ENCODE measurements at places on chromosomes 12 and 14.

DNA sequence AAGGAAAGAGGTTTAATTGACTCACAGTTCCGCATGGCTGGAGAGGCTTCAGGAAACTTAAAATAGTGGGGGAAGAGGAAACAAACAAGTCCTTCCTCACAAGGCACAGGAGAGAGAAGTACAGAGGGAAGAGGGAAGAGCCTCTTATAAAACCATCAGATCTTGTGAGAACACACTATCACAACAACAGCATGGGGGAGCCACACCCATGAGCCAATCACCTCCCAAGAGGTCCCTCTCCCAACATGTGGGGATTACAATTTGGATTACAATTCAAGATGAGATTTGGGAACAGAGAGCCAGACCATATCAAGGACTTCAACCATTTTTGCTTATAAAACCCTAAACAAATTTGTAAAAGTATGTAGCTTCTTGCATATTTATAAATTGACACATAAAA lies 45.8 kb downstream of the SLCO1C1 start:
- no peak for DNase-seq

GRCh38 chr14:67863223-67863622 lies 43.6 kb downstream of the RAD51B start:
- no peak for DNase-seq

DNA sequence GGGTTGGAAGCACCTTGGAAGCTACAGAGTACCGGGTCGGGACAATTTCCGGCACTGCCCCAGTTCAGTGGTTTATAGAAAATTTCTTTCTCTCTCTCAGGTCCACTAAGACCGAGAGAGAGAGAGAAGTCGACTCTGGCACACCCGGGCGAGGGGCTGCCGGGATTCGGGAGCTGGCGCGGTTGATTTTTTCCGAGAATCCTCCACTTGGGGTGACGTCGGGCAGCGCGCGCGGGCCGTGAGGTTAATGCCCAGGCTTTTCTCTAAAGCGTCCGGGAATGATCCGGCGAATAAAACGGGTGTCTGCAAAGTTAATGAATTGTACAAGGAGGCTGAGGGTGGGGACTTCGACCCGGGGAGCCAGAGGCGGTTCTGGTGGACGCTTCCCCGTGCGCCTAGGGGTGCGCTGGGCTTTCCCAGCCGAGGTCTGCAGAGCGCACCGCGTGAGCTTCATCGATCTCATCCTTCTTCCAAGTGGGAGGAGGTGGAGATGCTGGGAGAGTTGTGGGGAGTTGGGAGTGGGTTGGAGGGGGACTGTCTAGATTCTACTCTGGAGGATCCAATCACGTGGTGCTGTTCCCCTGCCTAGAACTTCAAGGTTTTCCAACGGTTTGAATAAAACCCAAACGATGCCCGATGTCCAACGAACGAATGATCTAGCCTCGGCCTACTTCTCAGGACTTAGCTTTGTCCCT lies 51.9 kb upstream of the TBX3 start:
- no peak for DNase-seq

- no peak for DNase-seq
Observed at GRCh38 chr14:31323419-31323818, 96.9 kb downstream of the HEATR5A start.

DNA sequence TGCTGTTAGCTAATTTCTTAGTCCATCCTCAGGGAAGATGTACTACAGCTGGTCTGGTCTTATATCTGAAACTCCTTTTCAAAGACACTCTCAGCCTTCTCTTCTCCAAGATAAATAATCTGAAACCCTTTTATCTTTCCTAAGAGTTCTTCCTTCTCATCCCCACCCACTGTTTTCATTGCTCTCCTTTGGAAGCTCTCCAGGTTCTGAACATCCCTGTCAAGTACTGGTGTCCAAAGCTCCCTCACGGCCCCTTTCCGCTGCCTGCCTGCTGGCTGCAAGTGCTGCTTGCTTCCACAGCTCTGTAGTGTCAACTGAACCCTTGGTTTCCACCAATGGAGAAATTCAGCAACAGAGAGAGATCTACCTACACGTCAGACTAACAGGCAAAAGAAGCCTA lies 6.6 kb upstream of the SLC6A13 start:
- DNase-seq = no peak

GRCh38 chr14:45838597-45838996 lies 585.6 kb upstream of the MIS18BP1 start:
- DNase-seq = no peak

DNA sequence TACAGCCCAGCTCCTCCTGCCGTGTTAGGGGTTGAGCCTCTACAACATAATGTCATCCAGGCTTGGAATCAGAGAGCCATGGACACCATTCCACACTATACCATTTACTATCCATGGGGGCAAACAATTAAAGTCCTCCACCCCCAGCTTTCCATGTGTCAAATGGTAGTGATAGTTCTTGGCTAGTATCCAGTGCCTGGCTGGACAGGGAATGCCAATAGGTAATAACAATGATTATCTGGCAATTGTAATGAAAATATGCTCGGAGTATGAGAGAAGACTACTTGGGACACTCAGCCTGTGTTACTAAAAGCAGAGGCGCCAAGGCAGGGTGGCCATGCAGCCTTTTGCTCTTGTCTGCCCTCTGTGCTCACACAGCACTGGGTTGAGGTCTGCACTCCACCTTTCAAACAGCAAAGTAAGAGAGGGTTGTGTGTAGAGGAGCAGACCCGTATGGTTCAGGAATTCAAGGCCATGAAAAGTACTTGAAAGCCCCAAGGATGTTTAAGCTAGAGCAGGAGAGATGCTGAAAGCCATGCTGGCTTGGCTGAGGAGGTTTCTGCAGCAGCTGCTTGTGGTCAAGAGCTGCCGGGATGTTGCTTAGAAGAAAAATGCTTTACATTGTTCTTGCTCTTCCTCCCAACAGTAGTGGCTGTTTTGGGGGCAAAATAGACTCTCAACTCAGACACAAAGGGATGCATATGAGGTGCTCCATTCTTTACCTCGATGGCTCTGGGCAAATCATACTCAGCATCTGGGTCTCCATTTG lies 10.6 kb downstream of the SERPINA3 start:
- no peak for DNase-seq

- DNase-seq = no peak
Observed at GRCh38 chr14:19743256-19743655, at the start of gene OR4Q3. Gene OR4Q3 (plus strand): TSS chr14:19743571.

- no peak for DNase-seq
Observed at GRCh38 chr12:111178181-111179081, 190.5 kb downstream of the PHETA1 start.

- no peak for DNase-seq
Observed at GRCh38 chr12:96225994-96226399, 31.8 kb downstream of the ELK3 start.

DNA sequence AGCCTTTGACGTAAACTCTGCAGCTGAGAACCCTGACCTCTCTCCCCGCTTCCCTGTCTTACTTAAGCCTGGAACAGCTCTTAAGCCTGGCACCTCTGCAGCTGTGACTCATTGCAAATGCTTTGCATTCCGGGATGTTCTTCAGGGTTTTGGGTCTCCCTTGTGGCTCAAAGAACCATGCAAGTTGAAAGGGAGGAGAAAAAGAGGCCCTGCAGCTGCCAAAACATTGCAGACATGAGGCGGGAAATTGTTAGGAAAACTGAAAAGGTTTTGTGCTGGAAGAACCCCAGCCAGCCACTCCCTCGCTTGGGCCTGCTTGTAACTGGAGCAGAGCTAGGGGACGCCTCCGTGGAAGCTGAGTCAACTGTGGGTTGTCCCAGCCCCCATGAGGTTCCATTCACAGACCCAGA lies 60.2 kb upstream of the FERMT2 start:
- no peak for DNase-seq

DNA sequence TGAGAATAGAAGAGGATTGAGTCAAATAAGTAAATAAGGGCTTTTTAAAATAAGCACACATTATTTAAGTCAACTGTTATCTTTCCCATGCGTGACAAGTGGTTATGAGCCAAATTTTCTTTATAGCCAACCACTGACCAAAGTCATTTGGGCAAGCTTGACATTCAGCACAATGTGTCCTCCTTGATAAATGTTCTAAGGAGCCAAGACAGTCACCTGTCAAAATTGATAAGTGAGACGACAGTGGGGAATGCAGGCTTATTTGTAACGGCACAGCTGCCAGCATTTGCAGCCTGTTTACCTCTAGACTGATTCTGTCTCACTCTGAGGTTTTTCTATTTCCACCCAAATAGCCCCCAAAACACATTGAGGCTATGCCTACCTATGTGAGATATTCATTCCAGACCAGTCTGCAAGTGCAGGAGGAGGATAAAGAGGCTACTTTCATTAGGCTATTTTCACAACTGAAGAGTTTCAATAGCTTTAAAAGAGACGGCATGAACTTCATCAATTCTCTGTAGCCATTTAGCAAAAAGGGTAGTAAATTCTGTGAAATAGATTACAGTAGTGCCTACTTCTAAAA lies 339.5 kb downstream of the PDZRN4 start:
- DNase-seq = no peak

DNA sequence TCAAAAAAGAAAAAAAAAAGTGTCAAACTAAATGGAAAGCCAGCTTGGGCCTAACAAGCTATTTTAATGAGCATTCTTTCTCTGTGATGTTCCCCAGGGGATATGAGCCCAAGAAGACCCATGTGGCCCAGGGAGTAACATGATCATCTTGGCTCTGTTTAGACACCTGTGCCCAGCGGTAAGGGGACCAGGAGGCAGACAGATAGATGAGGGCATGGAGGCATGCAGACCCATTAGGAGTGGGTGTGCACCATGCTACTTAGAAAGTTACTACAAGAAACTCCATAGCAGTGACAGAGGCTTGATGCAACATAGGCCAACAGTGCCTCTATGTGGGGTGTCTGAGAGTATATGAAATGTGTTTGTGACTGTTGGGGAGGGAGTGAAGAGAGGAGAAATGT lies 3.1 kb upstream of the CREBL2 start:
- no peak for DNase-seq

DNA sequence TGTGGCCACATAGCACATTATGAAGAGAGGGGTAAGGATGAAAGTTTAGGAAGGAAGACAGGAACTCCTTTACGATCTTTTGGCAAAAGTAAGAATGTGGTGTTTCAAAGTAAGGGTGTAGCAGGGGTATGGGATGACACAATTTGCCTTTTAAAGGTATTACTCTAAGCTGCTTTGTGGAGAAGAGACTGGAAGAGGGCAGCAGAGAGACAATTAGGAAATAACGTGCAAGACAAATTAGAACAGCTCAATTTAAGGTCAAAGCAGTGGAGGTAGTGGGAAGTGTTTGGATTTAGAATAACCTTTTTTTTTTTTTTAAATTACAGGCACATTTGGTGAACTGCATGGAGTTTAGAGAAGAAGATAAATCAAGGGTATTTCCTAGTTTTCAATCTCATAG lies 342.6 kb downstream of the NOVA1 start:
- DNase-seq = no peak

- DNase-seq = no peak
Observed at GRCh38 chr12:5806371-5807089, 138.5 kb downstream of the ANO2 start.

GRCh38 chr14:38500125-38500524 lies 244.2 kb upstream of the CLEC14A start:
- DNase-seq = no peak

GRCh38 chr14:40985584-40985983 lies 621.1 kb upstream of the LRFN5 start:
- no peak for DNase-seq

DNA sequence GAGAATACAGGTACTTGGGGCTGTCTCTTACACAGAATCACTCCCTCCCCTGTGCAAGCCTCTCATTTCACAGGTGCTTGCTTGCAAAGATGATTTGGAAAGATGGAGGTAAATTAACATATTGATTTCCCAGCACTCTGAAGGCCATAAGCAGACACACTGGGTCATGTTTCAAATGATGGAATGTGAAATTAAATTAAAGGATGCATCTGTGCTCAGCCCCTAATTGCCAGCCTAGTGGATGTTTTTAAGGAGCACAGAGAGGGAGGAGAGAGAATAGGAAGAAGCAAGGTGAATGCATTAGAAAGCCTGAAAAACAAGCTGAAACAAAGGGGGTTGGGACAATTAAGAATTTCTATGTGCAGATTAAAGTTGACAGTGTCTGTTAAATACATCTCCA lies 96.1 kb upstream of the GRIP1 start:
- DNase-seq = no peak

GRCh38 chr12:57211791-57212700 lies 4.5 kb upstream of the NXPH4 start:
- no peak for DNase-seq

DNA sequence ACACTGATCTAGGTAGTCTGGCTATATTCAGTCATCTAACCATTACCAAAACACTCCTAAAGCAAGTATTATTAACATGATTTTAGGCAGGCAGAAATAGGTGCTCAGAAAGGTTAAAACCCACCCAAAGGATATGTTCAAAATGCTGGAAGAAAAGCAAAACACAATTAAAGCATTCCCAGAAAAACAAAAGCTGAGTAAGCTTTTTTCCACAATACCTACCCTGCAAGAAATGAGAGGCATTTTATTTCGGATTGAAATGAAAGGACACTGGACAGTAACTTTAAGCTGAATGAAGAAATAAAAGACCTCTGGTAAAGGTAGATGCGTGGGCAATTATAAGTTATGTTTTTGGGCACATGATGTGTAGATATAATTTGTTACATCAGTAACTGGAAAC lies 8.2 kb downstream of the SERPINA6 start:
- no peak for DNase-seq

DNA sequence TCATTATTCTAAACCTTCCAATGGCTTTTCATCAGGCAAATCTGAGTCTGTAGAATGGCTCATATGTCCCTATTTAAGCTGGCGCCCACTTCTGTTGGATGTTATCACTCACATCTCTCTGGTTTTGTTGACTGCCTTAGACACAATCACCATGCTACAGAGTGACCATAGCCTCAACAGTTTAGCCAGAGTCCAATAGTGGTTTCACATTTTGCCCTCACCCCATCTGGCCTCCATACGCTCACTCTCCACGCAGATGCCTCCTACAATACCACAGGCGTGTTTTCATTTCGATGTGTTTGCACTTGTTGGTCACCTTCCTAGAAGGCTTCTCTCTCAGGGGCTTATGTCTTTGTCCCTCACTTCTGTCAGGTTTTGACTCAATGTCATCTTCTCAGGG lies 3.4 kb downstream of the KLRB1 start:
- no peak for DNase-seq

GRCh38 chr12:124979568-124979967 lies 9.4 kb downstream of the DHX37 start:
- DNase-seq = no peak

DNA sequence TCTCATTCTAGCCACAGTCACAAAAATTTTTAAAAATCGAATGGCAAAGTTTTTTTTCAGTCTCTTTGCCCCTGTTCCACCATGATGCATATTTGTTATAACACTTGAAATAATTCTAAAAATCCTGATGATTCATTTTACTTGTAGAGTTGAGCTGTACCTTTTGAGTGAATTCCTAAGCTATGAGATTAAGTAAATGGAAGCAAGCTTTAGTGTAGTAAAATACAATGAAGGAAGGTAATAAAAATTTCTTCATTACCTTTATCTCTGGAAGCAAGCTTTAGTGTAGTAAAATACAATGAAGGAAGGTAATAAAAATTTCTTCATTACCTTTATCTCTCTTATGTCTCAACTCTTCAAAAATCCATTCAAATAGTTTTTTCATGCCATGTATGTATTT lies 46.1 kb downstream of the TMTC3 start:
- no peak for DNase-seq

GRCh38 chr12:100789146-100789545 lies 5.4 kb upstream of the ANO4 start:
- DNase-seq = no peak

GRCh38 chr14:69043596-69044260 lies 64.6 kb upstream of the ACTN1 start:
- no peak for DNase-seq

GRCh38 chr14:47822326-47822725 lies 146.9 kb upstream of the MDGA2 start:
- DNase-seq = no peak

Data from stimulated activated naive CD8-positive, alpha-beta T cell treated with anti-CD3 and anti-CD28 coated beads, Interleukin-15, Interleukin-2, amounts not matched to agents 100 U/mL and 50 U/mL, for 24 hours (primary cell).